NCI-H460 (cell line): ENCODE measurements at places on chromosomes 7 and 10. TPM values are rescaled to one million over a fixed set of nuclear protein-coding genes. Genes with fewer than 3 reads are reported as not detected.

CYP3A7 gene
- total RNA-seq = not detected in 2 replicates

GRCh38 chr7:129864042-129864441, 88.7 kb downstream of the UBE2H start:
- DNase-seq = no peak

DNA sequence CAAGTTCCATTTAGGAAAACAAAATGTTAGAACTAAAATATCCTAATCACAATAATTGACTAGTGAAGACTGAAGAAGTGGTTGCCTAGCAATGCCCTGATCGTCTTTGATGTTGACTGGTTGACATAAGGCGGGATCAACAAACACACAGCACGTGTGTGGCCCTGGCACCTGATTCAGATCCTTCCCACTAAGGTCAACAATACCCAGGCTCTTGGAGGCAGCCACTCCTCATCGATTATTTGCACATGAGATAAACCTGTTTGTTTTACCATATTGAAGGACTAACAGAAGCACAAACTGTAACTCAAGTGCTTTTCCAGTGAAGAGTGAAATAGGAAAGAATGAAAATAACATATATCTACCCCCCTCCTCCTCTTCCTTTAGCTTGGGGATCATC, 15.6 kb downstream of the FANK1 start:
- DNase-seq = no peak

GRCh38 chr10:4656576-4657194, 169.3 kb upstream of the AKR1E2 start:
- DNase-seq = peak; percentile 59

- DNase-seq = no peak
Measured at GRCh38 chr10:71191551-71192076, 20.8 kb upstream of the UNC5B start.

DNA sequence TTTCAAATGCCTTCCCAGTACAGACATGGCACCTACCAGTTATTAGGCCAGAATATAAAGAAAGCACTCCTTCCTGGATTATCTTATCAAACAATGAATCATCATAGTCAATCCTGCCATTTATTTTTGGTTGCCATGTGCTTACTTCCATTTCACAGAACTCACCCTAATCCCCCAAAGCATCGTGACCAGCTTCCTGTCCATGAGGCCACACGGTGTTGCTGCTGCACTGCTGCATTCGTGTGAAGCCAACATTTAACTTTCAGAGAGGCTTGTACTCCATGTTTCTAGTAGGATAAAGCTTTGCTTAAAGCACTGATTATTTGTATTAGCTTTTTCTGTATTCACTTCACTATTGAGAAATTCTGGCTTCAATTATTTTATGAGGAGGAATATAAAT, 14.4 kb downstream of the COL28A1 start:
- DNase-seq = no peak

DNA sequence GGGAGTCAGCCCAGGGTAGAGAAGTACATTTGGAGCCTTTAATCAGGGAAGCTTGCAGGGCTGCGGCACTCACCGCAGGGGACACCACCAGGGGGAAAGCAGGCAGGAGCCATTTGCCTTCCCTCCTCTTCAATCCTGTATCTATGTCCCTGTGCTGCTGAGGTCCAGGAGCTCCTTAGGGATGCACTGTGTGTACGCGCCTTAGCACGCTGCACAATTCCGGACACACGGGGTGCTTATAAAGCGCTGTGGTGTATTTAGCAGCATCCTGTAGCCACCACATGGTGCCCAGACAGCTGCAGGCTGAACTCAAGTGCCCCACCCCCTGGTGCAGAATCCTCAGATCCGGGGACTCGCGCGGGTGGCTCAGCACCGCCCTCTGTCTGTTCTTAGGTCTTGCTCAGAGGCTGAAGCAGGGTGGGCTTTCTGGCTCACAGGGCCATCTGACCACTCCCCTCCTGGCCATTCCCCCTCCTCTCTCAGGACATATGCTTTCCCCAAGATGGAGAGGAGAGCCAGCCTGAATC, 421.4 kb downstream of the SDK1 start:
- DNase-seq = peak; percentile 20

GRCh38 chr7:155269766-155270585, 27.7 kb upstream of the INSIG1 start:
- peak; percentile 38 for DNase-seq

DNA sequence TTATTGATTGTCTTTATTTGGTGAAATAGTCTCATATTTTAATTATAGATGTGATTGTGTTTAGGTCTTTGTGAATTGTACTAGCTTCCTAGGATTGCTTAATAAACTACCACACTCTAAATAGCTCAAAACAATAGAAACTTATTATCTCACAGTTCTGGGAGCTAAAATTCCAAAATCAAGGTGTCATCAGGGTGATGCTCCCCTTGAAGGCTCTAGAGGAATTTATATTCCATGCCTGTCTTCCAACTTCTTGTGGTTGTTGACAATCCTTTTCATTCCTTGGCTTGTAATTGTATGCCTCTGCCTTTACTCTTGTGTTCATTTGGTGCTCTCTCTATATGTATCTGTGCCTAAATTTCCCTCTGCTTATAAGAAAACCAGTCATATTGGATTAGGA, 155.3 kb upstream of the AKR1E2 start:
- DNase-seq = no peak

DNA sequence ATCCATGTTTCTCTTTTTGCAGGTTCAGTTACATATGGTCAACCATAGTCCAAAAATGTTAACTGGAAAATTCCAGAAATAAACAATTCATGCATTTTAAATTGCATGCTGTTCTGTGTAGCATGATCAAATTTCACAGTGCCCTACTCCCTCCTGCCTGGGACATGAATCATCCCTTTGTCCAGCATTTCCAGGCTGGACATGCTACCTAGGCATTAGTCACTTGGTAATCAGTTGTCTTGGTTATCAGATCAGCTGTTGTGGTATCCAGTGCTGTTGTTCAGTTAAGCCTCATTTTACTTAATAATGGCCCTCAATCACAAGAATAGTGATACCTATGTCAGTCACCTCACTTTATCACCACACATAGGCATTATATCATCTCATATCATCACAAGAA, 7.3 kb upstream of the PNLIP start:
- no peak for DNase-seq

GRCh38 chr10:14327527-14327926, 3.2 kb downstream of the FRMD4A start:
- no peak for DNase-seq

GRCh38 chr10:51878695-51879094, 179.3 kb upstream of the CSTF2T start:
- DNase-seq = no peak

AOAH gene
- 0.10 TPM in 1 of 2 replicates, not detected in the other for total RNA-seq

GRCh38 chr10:19699299-19699698, 116.9 kb upstream of the PLXDC2 start:
- DNase-seq = no peak

DNA sequence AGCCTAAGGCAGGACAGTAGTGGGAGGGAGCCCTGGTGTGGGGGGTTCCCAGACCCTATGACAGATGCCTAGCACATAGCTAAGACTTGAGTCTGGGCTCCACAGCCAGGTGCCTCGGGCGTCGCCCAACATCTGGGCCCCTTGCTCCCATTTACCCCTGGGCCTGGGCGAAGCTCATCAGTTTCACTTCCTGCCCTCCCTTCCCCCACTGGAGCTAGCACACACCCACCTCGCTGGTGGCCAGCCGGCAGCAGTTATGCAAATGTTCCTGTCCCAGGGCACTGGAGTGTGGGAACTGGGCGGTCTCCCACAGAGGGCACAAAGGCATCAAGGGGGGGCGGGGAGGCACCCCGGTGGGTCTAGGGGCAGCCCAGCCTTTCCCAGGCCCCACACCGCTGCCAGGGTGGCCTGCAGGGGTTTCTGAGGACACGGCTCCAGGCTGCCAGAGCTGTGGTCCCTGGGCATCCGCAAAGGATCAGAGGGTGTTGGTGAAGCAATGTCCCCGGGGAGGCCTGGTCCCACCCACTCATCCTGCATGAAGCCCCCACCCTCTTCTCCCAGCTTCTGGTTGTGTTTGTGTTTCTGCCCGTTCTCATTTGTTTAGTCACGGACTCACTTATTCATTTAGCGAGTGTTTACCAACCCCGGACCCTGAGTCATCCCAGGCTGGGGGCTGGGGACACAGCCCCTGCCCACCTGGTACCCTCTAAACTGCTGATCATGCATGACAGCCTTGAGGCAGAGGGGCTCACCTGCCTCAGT, 20.4 kb downstream of the SH2B2 start:
- DNase-seq = no peak

DNA sequence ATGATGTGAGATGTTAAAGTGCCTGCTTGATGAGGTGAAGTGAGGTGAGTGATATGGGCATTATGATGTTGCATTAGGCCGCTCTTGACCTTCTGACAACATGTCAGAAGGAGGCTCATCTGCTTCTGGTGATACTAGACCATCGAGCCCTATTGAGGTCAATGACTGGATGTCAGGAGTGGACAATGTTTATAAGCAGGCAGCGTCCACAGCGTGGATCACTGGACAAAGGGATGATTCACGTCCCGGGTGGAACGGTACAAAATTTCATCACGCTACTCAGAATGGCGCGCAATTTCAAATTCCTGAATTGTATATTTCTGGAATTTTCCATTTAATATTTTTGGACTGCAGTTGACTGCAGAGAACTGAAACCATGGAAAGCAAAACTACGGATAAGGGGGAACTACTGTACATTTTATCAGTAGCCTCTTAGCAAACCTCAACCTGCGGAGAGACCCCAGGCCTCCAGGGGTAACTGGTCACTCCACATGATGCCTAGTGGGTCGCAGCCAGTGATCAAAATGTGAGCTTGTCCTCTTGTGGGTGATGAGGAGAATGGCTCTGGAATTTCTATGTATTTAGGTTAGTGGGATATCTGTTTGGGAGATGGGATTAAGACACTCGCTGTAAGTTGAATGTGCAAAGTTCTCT, 5.7 kb upstream of the ZCCHC24 start:
- DNase-seq = no peak

- no peak for DNase-seq
Measured at GRCh38 chr10:34801097-34801733, 13.9 kb downstream of the PARD3 start.

- DNase-seq = no peak
Measured at GRCh38 chr7:2663121-2663886, 24.7 kb upstream of the AMZ1 start.

DNA sequence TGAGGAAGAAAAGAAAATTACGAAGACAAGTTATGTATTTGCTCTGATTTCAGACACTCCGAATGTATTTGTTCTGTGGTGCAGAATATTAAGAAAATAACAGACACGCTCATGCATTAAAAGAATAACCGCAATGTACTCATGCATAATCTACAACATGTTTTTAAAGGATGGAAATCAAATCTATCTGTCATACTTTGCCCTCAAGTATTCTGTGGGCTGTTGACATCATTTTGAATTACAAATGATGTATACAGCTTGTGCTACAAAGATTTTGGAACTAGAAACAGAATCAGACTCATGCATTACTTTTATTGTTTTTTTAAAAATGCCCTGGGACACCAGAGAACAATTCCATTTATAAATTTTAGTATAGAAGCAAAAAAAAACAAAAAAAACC, 69.9 kb downstream of the APBB1IP start:
- no peak for DNase-seq

- no peak for DNase-seq
Measured at GRCh38 chr10:35789996-35790395, 147.9 kb upstream of the FZD8 start.

DNA sequence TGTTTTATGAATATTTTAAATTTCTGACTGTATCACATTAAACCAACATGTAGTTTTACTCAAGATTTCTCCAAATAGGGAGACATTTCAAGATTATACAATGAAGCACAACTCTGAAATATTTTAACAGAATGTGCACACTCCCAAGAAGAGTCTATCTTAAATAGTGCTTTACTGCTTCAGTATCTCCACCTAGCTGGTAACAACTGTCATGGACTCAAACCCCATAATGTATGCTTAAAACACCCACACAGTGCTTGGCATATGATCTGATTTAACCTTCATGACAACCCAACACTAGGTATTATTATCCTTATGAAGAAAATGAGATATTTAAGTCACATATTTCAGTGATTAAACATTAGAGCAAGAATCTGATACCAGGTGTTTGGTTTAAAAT, 45.9 kb downstream of the ASZ1 start:
- no peak for DNase-seq

GRCh38 chr10:133225707-133226191, 4.3 kb upstream of the UTF1 start:
- no peak for DNase-seq

DNA sequence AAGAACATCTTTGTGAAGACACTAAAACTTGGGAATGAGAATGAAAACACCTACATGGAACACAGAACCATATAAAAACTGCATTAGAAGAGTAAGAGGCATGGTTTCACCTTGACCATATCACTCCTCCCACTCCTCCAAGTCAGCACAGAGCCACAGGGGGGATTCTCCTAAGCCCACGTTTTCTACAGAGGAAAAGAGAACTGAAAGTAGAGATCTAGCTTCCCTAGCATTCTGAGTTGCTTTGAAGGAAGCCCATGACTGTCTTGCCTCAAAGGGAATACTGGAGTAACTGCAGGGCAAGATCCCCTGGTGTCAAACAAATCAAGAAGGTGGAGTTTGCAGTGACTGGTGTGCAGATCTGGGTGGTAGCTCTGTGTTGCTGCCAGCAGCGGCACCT, 43.9 kb downstream of the HBP1 start:
- no peak for DNase-seq

RAB19 gene
- total RNA-seq = not detected in 2 replicates

GRCh38 chr7:44880317-44881018, 4.9 kb downstream of the PURB start:
- no peak for DNase-seq

- no peak for DNase-seq
Measured at GRCh38 chr10:91495402-91495801, 85.3 kb downstream of the HECTD2 start.

DNA sequence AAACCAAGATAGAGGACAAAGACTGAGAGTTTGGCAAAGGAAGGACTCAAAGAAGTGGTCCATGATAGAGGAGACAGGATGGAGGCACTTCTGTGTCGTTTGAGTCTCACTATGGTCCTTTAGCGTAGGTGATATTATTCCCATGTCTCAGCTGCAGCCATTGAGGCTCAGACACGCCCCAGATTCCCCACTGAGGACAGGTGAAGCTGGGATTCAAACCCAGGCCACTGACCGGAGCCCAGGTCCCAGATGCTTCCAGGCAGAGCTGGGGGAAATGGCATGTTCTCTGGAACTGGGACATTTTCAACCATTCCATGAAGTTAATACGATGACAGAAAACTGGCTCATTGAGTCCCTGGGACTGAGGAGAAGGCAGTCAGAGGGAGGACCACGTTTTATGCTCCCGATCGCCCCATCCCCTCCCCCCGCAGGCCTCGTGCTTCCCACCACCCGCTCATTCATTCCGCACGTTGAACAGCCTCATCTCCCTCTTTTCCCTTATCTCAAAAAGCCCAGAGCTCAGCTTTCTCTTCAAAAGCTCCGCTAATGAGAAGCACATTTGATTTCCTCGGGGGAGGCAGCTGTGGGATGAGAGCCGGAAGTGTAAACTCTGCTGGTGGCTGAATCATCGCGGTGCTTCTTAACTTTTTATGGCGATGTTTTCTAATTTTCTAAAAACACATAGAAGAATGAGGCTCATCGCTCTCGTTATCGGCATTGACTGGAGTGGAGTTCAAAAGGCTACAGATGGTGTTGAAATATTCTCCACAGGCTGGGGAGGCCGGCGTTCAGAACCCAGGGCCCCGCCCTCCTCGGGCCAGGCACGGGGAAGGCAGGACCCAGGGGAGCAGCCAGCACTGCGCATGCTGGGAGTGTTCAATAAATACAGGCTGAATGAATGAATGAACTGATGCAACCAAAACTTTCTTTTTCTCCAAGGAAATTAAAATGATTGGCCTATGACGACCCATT, 64.0 kb downstream of the OAT start:
- peak; percentile 50 for DNase-seq

NUTM2D gene
- total RNA-seq = 0.67 and 0.75 TPM in 2 replicates

GRCh38 chr7:104936546-104936945, 77.5 kb upstream of the KMT2E start:
- DNase-seq = no peak
